ENCODE measurements at places on chromosomes 12 and 14.

- no peak for DNase-seq
Observed at GRCh38 chr12:57247041-57247440, 3.9 kb downstream of the STAC3 start.

DNA sequence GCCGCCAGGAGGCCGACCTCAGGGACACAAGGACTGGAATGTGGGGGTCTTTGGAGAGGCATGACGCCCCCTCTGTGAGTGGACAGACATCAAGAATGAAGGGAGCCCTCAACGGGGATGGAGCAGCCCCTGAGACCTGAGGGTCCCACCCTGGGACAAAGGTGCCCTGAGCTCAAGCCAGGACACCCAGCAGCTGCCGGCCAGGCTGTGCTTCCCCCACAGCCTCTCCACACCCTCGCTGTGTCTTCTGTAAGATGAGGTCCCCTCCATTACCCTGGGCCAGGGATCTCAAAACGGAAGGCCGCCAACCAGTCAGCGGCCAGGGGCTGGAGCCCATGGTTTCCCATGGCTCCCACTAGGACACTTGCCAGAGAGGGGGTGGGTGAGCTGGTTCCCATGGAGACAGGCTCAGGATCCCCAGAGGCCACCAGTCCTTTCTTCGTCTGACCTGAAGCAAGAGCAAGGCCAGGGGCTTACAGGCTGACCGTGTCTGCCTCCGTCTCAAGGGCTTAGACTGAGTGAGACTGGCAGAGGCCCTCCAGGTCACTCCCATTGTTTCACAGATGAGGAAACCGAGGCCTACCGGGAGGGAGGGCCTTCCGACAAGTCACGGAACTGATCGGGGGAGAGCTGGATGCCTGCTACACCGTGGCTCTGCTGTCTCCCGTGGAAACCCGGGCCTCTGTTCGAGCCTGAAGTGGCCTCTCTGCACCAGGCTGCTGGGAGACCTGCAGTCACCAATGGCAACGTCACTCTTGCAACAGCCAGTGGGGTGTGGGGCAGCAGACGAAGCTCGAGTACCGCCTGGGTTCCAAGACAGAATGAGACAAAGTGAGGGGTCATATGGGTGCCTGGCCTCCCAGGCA, 91.7 kb upstream of the DIO3 start:
- no peak for DNase-seq

GRCh38 chr14:43165651-43166050, 1341.4 kb downstream of the FSCB start:
- DNase-seq: no peak

DNA sequence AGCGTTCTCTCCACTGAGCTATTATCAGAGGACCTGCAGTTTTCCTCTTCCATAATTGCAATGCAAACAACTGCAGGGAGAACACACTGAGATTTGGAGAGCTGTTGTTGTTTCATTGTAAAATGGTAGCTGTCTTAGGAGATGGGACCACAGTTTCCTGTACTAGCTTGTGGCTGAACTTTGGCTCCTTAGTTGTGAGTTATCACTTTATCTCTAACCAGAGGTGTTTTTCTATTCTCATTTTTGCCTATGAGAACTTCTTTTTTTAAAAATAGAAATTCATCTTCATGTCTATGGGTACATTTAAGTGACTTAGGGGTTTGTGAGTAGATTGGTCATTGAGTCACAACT, 216.5 kb downstream of the SLC38A4 start:
- DNase-seq: no peak

DNA sequence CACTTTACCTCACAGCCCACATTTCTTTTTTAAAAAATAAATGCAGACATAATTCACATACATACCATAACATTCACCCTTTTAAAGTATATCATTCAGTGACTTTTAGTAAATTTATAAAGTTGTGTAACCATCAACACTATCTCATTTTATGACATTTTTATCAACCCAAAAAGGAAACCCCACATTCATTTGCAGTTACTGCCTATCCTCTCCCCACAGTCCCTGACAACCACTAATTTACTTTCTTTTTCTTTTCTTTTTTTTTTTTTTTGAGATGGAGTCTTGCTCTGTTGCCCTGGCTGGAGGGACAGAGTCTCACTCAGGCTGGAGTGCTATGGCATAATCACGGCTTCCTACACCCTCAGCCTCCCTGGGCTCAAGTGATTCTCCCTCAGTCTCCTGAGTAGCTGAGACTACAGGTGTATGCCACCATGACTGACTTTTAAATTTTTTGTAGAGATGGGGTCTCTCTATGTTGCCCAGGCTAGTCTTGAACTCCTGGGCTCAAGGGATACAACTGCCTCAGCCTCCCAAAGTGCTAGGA, 1.5 kb upstream of the EP400 start:
- DNase-seq: no peak

DNA sequence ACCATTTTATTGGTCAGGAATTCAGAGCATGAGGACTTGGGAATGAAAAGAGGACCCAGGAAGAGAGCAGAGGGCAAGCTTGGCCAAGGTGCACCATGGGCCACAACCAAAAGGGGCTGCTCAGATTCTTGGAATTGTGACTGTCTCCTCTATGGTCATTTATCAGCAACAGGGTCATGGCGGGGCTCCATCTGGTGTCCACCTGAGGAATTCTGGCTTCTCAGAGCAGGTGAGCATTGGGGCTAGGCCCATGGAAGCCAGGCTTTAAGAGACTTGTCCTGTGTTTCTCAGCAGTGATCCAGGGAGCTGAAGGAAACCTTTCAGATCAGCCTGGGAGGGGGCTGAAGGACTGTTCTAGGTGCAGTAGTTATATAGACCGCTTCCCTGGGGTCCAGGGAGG, 2.6 kb upstream of the RIN3 start:
- DNase-seq: no peak

- no peak for DNase-seq
Observed at GRCh38 chr12:39224971-39225370, 217.9 kb downstream of the KIF21A start.

DNA sequence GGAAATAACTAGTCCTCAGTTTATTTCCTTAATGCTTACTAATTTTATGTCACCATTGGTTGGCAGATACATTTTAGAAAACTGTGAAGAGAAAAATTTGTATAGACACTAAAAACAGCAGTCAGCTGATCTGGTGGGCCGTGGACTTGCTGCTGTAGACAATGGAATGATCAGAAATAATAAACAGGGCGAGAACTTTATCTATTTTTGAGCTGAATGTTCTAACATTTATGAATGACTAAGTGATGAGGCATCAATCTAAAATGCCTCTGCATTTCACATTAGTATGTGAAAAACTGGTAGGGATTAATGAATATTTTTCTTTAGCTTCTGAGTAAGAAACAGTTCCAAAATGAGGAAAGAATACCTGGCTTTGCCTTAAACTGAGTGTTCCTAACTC, 24.8 kb upstream of the PKP2 start:
- DNase-seq: no peak

- DNase-seq: no peak
Observed at GRCh38 chr12:104427547-104427938, 29.2 kb upstream of the CHST11 start.

- no peak for DNase-seq
Observed at GRCh38 chr12:50672158-50672557, 91.7 kb upstream of the ATF1 start.

GRCh38 chr14:68662392-68662791, 130.5 kb downstream of the ZFP36L1 start:
- no peak for DNase-seq

GRCh38 chr12:24742378-24742777, 206.5 kb downstream of the BCAT1 start:
- DNase-seq: no peak

GRCh38 chr14:53880761-53881160, 75.9 kb downstream of the BMP4 start:
- DNase-seq: no peak

GRCh38 chr14:90545966-90546751, 149.3 kb downstream of the CALM1 start:
- no peak for DNase-seq

- DNase-seq: no peak
Observed at GRCh38 chr14:53218161-53218560, 65.0 kb upstream of the DDHD1 start.

- DNase-seq: no peak
Observed at GRCh38 chr12:65318186-65318685, 39.8 kb downstream of the MSRB3 start.

- no peak for DNase-seq
Observed at GRCh38 chr12:9706086-9706685, 26.7 kb downstream of the CLECL1 start.

- no peak for DNase-seq
Observed at GRCh38 chr14:92173668-92174067, 51.9 kb downstream of the CPSF2 start.

- no peak for DNase-seq
Observed at GRCh38 chr12:65069336-65069735, 51.8 kb downstream of the WIF1 start.

GRCh38 chr12:62900686-62901272, 34.2 kb downstream of the PPM1H start:
- no peak for DNase-seq

- no peak for DNase-seq
Observed at GRCh38 chr12:52213564-52214420, 19.3 kb upstream of the KRT7 start.

DNA sequence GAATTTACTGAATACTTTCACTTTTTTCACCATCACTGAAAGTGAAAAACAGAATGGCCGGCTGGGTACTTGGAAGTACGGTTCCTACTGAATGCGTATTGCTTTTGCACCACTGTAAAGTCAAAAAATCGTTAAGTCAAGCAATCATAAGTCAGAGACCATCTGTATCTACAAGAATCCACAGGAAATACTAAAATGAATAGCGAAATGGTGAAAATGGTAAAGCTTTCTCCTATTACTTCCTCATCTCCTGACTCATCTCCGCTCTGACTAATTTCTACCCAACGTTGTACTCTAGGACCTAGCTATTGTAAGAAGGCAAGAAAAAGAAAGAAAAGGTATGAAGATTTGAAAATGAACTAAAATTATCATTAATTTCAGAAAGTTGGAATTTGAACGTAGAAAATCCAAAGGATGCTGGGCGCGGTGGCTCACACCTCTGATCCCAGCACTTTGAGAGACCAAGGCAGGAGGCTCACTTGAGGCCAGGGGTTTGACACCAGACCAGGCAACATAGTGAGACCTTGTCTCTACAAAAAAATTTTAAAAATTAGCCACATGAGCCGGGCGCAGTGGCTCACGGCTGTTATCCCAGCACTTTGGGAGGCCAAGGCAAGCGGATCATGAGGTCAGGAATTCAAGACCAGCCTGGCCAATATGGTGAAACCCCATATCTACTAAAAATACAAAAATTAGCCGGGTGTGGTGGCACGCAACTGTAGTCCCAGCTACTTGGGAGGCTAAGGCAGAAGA, 5.3 kb upstream of the CDCA4 start:
- no peak for DNase-seq

DNA sequence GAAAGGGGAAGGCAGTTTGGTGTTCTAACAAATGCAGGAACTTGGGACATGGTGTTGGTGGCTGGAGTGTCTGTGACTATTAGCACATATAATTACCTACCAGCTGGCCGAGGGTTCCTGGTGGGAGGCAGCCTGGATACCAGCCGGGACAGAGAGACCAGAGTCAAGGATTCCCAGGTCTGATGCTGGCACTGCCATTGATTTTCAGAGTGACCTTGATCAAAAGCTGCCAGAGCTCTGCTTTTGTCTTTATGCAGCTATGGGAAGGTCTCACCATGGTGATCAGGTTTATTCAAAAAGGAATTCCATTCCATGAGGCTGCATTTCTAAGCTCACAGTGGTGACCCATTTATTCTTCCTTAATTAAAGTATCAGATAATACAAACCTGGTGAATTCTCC, 101.0 kb upstream of the PWP1 start:
- DNase-seq: no peak

DNA sequence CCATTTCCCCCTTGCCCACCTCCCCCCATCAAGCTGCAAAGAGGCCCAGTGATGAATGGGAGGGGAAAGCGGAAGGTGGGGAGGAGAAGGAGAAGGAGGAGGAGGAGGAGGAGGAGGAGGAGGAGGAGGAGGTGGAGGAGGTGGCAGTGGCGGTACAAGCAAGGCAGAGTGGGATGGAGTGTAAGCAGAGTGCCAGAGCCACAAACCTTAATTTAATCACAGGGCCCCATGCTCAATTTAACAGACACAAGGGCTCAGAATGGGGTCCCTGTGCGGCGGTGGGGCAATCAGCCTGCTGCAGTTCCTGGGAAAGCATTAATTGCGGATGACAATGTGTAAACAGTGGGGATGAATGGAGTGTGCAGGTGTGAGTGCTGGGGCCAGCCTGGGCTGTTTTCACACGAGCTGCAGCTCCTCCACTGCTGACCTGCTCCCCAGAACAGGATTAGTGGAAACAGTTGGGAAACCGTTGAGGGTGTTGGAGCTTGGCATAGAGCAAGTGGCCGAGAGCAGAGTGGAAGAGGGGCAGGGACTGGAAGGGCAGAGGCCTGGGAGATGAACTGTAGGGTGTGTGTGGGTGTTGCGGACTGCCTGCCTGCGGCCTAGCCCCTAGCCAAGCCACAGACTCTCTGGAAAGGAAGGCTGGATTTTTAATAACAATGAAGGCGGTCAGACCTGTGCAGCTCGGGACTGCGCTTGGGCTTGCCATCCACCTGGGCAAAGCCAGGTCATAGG, 36.4 kb upstream of the SMOC1 start:
- DNase-seq: no peak

- no peak for DNase-seq
Observed at GRCh38 chr14:58677996-58678395, 40.2 kb downstream of the DACT1 start.

- DNase-seq: no peak
Observed at GRCh38 chr12:112961074-112961473, 17.2 kb upstream of the OAS2 start.

DNA sequence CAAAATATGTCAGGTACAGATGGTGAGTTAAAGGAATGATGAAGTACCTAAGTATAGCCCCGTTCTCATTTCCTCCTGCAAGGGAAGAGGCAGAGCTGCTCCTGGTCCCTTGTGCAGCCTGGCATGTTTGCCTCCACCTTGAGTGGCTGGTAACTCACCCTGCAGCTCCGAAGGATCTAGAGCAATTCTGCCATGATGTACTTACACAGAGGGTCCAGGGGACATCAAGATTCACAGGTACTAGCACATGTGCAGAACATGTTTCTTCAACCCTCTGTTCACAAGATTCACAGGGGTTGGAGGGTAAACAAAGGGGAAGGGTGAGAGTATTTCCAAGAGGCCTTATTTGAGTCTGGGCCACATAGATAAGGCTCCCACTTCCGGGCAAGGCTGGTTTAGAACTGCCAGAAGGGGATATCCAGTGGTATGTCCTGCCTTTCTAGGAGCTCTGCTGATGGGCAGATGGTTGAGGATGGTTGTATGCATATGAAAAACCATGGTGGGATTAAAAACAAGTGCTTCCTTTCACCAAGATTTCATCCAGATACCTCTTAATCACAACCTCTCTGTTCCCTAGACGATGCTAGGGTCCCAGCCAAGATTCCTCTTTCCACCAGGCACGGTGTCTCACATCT, 7.7 kb downstream of the DCTN2 start:
- DNase-seq: no peak
